ENCODE measurements at places on chromosomes 1 and 21. TPM values are rescaled to one million over a fixed set of nuclear protein-coding genes. Genes with fewer than 3 reads are reported as not detected.

PLPPR5 gene
- not detected for total RNA-seq

HTR6 gene
- total RNA-seq: not detected

DNA sequence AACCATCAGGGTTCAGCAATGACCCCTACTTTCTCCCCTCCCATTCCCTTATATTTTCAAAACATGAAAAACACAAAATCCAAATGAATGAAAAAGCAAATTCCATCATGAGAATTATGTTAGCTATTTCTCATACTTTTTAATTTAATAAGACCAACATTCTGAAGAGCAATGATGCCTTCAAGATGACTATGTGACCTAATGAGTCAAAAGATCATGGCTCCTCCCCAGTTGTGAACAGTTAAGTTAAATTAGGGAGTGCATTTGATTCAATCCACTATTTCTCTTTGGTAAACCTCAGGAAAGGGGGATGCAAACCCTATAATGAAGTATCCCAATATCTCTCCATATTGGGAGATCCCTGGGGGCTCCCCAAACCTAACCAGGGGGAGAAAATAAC, 36.5 kb downstream of the PUM1 start:
- DNase-seq: no peak

DNA sequence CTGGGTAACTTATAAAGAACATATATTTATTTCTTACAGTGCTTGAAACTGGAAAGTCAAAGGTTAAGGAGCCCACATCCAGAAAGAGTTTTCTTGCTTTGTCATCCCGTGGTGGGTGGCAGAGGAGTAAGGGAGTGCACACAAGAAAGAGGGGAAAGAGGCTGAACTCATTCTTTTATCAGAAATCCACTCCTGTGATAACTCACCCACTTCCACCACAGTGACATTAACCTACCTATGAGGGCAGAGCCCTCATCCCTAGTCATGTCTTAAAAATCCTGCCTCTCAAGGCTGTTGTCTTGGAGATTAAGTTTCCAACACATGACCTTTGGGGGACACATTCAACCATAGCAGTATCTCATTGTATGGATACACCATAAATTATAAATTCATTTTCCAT, 32.5 kb upstream of the RGS4 start:
- DNase-seq: no peak

- no peak for DNase-seq
Observed at GRCh38 chr1:85406887-85407533, 57.9 kb downstream of the DDAH1 start.

- DNase-seq: no peak
Observed at GRCh38 chr1:21051177-21051825, 125.4 kb downstream of the EIF4G3 start.

DNA sequence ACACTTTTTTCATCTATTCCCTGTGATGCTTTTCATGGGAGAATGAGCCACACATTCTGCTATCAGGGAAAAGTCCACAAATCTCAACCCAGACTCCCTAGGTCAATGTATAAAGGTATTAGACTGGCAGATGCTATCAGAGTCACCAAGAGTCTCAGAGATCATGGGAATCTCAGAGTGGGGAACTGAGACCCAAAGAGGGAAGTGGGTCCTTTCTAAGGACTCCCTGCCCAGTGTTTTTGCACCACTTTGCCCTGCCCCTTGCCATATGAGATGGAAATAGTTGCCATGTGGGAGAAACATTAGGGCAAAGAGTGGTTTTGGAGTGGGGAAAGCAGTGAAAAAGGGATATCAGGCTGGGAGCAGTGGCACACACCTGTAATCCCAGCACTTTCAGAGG, 19.1 kb upstream of the AZIN2 start:
- DNase-seq: no peak

- no peak for DNase-seq
Observed at GRCh38 chr1:232816324-232816723, 11.1 kb downstream of the MAP10 start.

DNA sequence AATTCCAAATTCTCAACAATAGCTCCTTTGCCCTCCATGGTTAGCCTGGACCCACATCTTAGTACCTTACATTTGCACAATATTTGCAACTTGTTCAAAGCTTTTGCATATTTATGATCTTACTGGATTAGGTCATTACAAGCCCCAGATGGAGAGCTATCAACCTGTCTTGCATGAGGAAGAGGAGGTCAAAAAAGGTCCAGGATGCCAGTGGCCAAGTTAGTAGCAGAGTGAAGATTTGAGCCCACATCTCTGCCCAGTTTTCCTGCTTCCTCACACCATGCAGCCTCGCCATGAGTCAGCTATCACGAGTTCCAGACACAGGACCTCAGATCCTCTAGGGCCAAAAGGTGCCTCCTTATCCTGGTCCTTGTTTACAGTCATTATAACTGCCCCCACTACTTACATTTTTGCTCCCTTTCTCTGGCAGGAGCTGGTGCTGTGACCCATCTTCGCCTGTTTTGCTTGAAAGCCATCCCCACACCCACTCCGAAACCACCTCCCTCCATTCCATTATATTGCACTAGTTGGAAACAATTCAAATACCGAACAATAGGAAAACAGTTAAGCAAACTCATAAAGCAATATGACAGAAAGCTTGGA, 5.0 kb upstream of the AHCYL1 start:
- DNase-seq: no peak

DNA sequence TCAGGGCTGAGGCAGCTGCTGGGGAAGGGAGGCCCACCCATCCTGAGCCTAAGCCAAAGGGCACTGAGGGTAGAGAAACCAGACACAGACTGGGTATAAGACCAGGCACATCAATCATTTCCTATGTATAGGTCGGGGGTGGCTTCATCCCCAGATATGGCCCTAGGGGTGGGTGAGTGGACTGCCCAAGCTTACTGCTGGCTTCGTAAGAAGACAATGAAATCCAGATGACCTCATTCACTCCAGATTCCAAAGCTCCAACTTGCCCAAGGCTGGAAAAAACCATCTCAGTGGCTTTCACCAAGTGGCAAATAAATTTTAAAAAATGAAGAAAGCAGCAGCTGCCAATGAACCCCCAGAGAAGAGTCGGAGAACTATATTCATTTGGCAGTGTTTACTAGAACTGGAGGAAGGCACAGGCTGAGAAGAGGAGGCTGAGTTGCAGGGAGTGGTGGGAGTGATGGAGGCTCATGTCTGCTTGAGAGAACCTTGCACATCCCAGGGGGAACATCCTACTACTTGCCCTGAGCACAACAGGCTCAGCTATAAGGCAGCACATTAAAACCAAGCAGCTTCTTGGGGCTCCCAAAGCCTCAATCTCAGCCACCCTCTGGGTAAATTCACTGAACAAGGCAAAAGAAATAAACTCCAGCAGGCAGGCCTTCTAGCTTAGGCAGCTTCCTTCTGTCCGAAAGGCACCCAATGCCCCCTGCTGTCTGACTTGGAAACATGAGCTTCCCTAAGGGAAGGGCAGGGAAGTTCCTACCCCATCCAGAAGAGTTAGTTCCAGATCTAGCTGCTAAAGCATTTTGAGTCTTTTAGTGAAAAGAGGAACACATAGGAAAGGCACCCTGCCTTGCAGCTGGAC, 14.1 kb downstream of the PEA15 start:
- no peak for DNase-seq

DNA sequence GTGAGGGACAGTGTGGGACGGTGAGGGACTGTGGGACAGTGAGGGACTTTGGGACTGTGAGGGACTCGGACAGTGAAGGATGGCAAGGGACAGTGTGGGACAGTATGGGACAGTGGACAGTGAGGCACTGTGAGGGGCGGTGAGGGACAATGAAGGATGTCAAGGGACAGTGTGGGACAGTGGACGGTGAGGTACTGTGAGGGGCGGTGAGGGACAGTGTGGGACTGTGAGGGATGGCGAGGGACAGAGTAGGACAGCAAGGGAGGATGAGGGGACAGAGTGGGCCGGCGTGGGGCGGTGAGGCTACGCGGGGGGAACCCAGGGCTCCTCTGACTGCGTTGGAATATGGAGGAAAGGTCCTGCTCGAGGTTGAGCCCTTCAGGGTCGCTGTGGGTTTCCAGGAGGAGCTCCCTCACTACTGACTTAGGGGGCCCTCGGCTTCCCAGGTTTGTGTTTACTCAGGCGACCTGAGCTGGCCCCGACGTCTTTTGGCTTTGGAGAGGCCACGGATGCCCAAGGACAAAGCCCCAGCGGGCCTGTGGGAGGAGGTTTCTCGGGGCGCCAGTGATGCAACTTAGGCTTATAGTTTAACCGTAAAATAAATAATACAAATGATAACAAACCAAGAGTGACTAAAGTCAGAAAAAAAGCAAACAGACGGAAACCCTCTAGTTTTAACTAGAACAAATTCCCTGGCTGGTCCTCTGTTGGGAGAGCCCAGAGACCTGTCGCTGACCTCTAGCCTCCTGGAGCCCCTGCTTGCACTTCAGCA, 1.1 kb upstream of the ERRFI1 start:
- DNase-seq: no peak

DNA sequence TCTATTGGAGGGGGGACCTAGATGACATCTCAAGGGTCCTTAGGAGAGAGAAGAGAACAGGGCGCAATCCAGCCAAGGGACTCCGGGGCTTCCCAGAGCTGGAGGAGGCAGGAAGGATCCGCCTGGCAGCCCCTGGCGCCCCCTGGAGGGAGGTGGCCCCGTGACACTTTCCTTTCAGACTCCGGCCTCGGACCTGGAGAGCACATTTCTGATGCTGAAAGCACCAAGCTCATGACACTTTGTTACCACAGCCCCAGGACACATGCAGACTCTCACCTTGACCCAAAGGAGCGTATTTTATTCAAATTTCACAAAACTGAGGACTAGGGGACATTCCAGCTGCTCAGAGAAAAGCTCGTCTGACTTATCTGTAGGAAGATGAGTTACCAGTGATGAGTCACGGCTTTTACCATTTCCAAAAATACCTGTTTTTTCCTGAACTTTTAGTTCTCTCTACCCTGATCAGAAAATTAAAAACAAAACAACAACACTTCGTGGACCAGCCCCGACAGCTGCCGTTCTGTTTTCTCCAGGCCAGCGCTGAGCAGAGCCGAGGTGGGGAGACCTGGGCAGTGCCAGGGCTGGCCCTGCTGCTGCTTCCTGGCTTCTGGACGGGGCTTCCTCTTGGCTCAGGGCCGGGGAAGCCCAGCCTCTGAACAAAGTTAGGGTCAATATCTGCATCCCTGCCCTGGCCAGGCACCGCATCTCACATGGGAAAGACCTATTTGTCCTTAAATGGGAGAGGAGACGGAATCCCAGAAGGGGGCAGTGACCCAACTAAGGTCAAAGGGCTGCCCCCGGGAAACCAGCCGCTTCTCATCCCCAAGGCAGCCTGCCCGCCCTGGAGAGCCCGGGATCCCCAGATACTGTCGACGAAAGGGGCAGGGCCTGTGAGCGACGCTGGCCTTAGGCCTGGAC, 21.6 kb upstream of the POFUT2 start:
- no peak for DNase-seq

Data from natural killer cell (primary cell).